Vein endothelial cell (primary cell): ENCODE measurements at places on chromosomes 13 and 19. TPM values are rescaled to one million over a fixed set of nuclear protein-coding genes. Genes with fewer than 3 reads are reported as not detected.

Gene ZNF358
- 26.2 and 44.4 TPM in 2 replicates for total RNA-seq

Gene ZNF136
- 4.9 and 7.2 TPM in 2 replicates for total RNA-seq

Gene LRRC63
- total RNA-seq, result 0.10 TPM in 1 of 2 replicates, not detected in the other

Gene ZNF547
- 1.6 and 2.9 TPM in 2 replicates for total RNA-seq

Gene ZNF491
- 0.65 and 1.8 TPM in 2 replicates for total RNA-seq

Gene PRR36
- total RNA-seq, result not detected in 2 replicates

Gene ACP7
- total RNA-seq, result not detected in 2 replicates

Gene SPIB
- total RNA-seq, result not detected in 2 replicates

Gene SPRED3
- 7.0 and 9.1 TPM in 2 replicates for total RNA-seq

Gene ZBTB45
- total RNA-seq, result 9.6 and 12.4 TPM in 2 replicates

Gene FFAR2
- total RNA-seq, result not detected in 2 replicates

Gene CERS1
- 2.3 and 3.9 TPM in 2 replicates for total RNA-seq

Gene PLIN5
- total RNA-seq, result 0.33 and 0.48 TPM in 2 replicates

Gene IGLON5
- total RNA-seq, result not detected in 2 replicates

Gene PDCD2L
- total RNA-seq, result 16.4 and 19.9 TPM in 2 replicates

Gene GRIK5
- under 0.01 TPM in 1 of 2 replicates, not detected in the other for total RNA-seq

Gene LILRB1
- not detected in 2 replicates for total RNA-seq

Gene CABP5
- not detected in 2 replicates for total RNA-seq

Gene KLC3
- 0.33 TPM in 1 of 2 replicates, not detected in the other for total RNA-seq

Gene IGFL2
- total RNA-seq, result not detected in 2 replicates
